ENCODE measurements at places on chromosomes 2 and 18. TPM values are rescaled to one million over a fixed set of nuclear protein-coding genes. Genes with fewer than 3 reads are reported as not detected.

The DNAH6 gene
- total RNA-seq, result 0.62 TPM

- H3K27ac ChIP-seq, result no peak overlapping the region
- no peak for DNase-seq
- H3K4me3 ChIP-seq, result no peak overlapping the region
- no peaks in the 10 kb centered on the region for H3K4me1 ChIP-seq
Measured at GRCh38 chr2:239790721-239791120, 234.4 kb downstream of the NDUFA10 start.

The HOXD11 gene
- not detected for total RNA-seq

The ARMC9 gene
- total RNA-seq, result 1.4 TPM

The POTEI gene
- not detected for total RNA-seq

The POTEJ gene
- not detected for total RNA-seq

GRCh38 chr2:177391822-177392372, 676 bp upstream of the AGPS start:
- peaks cover 52% of the 10 kb centered on the region for H3K4me1 ChIP-seq
- H3K27me3 ChIP-seq, result no peaks in the 10 kb centered on the region
- H3K27ac ChIP-seq, result peak overlapping the region; percentile 37
- peak overlapping the region; percentile 93 for H3K4me3 ChIP-seq

- no peaks in the 10 kb centered on the region for H3K36me3 ChIP-seq
- H3K27ac ChIP-seq, result no peak overlapping the region
- DNase-seq, result peak; percentile 43
- H3K4me3 ChIP-seq, result no peak overlapping the region
Measured at GRCh38 chr2:174004905-174005605, 39.9 kb upstream of the SP3 start.

The PJVK gene
- 2.0 TPM for total RNA-seq

The MEP1B gene
- not detected for total RNA-seq

The CD226 gene
- 19.9 TPM for total RNA-seq

DNA sequence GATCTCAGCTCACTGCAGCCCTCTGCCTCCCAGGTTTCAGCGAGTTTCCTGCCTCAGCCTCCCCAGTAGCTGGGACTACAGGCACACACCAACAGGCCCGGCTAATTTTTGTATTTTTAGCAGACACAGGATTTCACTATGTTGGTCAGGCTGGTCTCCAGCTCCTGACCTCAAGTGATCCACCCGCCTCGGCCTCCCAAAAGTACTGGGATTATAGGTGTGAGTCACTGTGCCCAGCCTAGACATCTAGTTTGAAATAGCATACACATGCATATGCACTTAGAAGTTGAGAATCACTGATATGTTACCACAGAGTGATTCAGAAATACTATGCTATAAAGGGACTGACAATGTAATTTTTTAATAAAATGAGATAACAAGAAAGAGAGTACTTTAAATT, 69.8 kb upstream of the CDKL4 start:
- no peaks in the 10 kb centered on the region for H3K4me1 ChIP-seq
- H3K4me3 ChIP-seq, result no peak overlapping the region
- DNase-seq, result no peak
- H3K27ac ChIP-seq, result no peak overlapping the region

GRCh38 chr2:186848873-186849578, at the start of gene ZSWIM2:
ZSWIM2 (minus strand) TSS chr2:186849170; CDS start chr2:186849130, 40 bp downstream.
- H3K4me1 ChIP-seq, result peaks cover 12% of the 10 kb centered on the region
- peak within 1 kb of the TSS; percentile 36 for H3K4me3 ChIP-seq
- peaks cover 24% of the 10 kb centered on the region for H3K27me3 ChIP-seq
- no peaks in the 10 kb centered on the region for H3K36me3 ChIP-seq
- DNase-seq, result peak; percentile 46

The CCL20 gene
- 9.6 TPM for total RNA-seq

DNA sequence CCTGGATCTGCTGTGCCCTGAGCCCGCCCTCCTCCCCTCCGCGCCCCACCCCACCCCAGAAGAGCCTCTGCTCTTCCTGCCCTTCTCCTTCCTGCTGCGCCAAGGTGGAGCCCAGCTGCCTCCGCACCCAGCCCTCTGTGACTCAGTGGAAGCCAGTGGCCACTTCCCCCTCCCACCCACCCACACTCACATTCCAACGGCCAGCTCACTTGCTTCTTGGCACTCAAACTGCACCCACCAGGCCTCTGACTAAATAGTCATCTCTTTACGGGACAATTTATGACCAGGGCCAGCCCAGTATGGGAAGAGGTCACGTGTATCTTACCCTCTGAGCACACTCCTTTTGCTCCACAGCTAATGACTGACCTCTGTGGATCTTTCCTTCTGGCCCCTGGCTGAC, 150.4 kb upstream of the SLC1A4 start:
- no peaks in the 10 kb centered on the region for H3K36me3 ChIP-seq
- H3K27ac ChIP-seq, result no peak overlapping the region
- peaks cover 10% of the 10 kb centered on the region for H3K4me1 ChIP-seq
- peaks cover under 1% of the 10 kb centered on the region for H3K27me3 ChIP-seq
- H3K4me3 ChIP-seq, result no peak overlapping the region

The IGFBP2 gene
- total RNA-seq, result 2.4 TPM

The DSG2 gene
- 0.49 TPM for total RNA-seq

- peaks cover 31% of the 10 kb centered on the region for H3K4me1 ChIP-seq
- DNase-seq, result no peak
- H3K36me3 ChIP-seq, result no peaks in the 10 kb centered on the region
- no peak overlapping the region for H3K27ac ChIP-seq
Measured at GRCh38 chr2:96921561-96922319, 51.9 kb upstream of the SEMA4C start.

The TNFAIP6 gene
- total RNA-seq, result not detected

The ERICH2 gene
- total RNA-seq, result not detected

GRCh38 chr2:9945596-9945995, 5.9 kb upstream of the GRHL1 start:
- no peaks in the 10 kb centered on the region for H3K4me1 ChIP-seq
- no peak overlapping the region for H3K4me3 ChIP-seq
- peaks cover 15% of the 10 kb centered on the region for H3K27me3 ChIP-seq
- DNase-seq, result no peak
- H3K27ac ChIP-seq, result no peak overlapping the region

DNA sequence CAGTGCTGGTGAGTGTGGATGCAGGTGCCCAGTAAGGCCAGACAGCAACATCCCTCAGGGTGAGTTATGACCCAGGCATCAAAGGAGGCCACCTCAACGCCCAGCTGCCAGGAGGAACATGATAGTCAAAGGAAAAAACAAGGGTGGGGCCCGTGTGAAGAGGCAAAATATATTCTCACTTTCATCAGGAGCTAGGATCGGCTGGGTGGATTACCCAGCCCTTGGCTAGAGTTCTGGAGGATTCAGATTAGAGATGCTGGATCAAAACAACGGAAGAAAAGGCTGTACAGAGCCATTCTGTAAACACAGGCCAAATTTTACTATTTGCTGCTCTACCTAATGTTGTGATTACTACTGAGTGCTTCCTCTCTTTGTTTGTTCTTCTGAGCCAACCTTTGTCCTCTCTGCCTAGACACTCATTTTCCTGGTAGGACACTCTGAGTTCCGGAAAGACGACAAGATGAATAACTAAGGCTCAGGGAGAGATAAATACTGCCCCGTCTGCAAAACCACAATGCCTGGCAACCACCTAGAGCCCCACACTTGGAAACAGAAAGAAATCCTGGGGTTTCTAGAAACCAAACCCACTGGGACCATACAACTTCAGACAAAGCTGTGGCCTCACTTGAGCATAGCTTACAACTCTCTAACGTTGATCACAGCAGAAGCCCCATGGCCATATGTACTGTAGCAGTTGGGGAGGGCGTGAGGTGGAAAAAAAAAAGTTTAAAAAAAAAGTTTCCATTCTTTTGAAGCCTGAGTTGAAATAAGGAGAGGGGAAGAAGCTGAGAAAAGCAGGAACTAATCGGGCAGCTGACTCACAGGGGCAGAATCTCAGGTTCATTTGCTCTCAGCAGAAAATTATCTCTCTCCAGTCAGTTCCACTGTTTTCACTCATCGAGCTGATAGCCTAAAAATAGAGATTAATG, 17.8 kb upstream of the PMAIP1 start:
- DNase-seq, result peak; percentile 59
- H3K36me3 ChIP-seq, result no peaks in the 10 kb centered on the region
- peaks cover 40% of the 10 kb centered on the region for H3K4me1 ChIP-seq
- H3K27me3 ChIP-seq, result no peaks in the 10 kb centered on the region

- DNase-seq, result no peak
- H3K4me3 ChIP-seq, result no peak overlapping the region
- H3K4me1 ChIP-seq, result no peaks in the 10 kb centered on the region
- H3K36me3 ChIP-seq, result no peaks in the 10 kb centered on the region
- H3K27me3 ChIP-seq, result no peaks in the 10 kb centered on the region
- no peak overlapping the region for H3K27ac ChIP-seq
Measured at GRCh38 chr2:72129681-72130340, 17.9 kb downstream of the CYP26B1 start.

The NTSR2 gene
- total RNA-seq, result not detected

DNA sequence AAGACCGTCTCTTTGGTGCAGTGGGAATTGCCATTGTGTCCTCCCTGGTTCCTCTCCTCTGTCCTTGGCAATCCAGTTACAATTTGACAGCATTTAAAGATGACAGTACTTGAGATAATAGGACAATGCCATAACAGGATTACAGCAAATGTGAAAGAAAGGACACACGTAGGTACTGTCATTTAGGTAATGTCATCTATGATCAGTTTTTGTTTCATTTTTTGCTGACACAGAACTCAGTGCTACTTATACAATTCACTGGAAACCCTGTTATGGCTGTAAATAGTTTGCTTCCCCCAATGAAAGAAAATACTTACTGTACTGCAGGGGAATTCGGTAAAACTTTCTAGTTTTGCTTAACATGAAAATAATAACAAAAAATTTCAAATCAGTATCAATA, 65.2 kb downstream of the BCL11A start:
- no peak overlapping the region for H3K27ac ChIP-seq
- no peak for DNase-seq
- no peaks in the 10 kb centered on the region for H3K36me3 ChIP-seq
- H3K4me3 ChIP-seq, result no peak overlapping the region

The GEN1 gene
- total RNA-seq, result 13.4 TPM

DNA sequence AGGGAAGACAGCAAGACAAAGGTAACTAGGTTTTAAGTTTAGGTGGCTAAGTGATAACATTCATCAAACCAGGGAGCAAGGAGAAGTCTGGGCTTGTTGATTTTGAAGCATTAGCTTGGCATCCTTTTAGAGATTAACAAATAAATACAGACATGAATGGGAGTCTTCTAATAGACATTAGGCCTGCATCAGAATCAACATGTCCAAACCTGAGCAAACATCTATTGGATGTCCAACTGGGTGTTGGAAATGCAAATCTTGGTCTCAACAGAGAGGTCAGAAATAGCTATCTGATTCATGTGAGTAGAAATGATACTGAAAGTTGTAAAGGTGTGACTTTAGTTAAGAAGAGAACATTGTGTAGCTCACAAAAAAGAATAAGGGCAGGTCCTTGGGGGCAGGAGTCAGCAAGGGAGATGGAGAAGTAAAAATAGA, 85.5 kb upstream of the RND3 start:
- no peaks in the 10 kb centered on the region for H3K36me3 ChIP-seq
- no peak overlapping the region for H3K4me3 ChIP-seq
- DNase-seq, result no peak
- no peak overlapping the region for H3K27ac ChIP-seq
